ENCODE measurements at places on chromosomes 7 and 10. TPM values are rescaled to one million over a fixed set of nuclear protein-coding genes. Genes with fewer than 3 reads are reported as not detected.

The FEZF1 gene
- 0.41 TPM for total RNA-seq

DNA sequence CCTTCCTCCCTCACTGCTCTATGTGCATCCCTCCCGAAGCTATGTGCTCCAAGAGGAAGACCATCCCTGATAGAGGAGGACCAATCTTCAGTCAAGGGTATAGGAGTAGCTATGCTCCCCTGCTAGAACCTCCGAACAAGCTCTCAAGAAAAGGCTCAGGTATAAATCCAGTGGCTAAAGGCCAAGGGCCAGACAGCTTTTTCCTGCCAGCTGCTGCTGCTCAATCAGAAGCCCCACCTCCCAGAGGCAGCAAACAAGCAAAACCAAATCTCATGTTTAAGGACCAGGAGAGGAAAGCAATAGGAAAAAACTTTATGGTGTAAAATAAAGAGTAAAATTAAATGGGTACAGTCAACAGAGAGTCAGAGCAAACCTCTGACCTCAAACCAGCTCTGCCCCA, 187.2 kb downstream of the FGFR2 start:
- H3K27me3 ChIP-seq: peaks cover 5% of the 10 kb centered on the region
- no peaks in the 10 kb centered on the region for H3K36me3 ChIP-seq
- H3K27ac ChIP-seq: no peak overlapping the region
- H3K4me1 ChIP-seq: peaks cover 6% of the 10 kb centered on the region
- DNase-seq: no peak

DNA sequence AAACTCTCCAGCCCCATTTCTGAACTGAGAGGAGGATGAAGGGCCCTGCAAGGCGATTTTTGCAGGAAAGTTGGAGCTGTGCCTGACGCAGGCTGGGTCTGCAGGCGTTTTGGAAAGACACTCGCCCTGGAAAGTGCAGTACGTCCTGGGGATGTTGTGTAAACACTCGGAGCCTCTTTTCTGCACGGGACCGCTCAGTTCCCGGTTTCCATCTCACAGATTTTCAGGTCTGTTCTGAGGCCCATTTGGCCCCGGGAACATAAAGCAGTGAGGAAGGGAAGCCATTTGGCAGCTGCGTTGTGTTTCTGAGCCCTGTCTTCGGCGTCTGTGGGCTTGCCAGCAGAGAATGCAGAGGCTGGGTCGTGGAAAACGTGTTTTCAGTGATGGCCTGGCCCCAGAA, 655.0 kb upstream of the MGMT start:
- H3K4me3 ChIP-seq: no peak overlapping the region
- H3K4me1 ChIP-seq: no peaks in the 10 kb centered on the region
- no peak for DNase-seq
- H3K36me3 ChIP-seq: no peaks in the 10 kb centered on the region
- H3K27me3 ChIP-seq: no peaks in the 10 kb centered on the region
- no peak overlapping the region for H3K27ac ChIP-seq

DNA sequence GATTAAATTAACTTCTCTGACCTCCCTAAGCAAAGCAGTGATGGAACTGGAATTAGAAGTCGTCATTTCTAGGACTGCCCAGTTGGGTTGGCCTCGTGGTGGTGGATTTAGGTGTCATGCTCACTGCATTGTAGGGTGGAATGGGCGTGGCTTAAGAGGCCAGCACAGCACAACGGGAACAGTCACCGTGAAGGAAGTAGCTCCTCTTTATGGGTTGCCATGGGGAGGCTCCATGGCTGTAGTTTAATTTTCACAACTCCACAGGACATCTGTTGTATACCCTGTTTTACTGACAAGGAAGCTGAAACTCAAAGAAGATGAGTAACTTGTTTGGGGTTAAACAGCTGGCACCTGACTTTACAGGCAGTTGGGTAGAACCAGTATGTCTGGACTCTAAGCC, 208.3 kb downstream of the CELF2 start:
- H3K27ac ChIP-seq: no peak overlapping the region
- no peak overlapping the region for H3K4me3 ChIP-seq
- H3K27me3 ChIP-seq: no peaks in the 10 kb centered on the region
- no peak for DNase-seq
- H3K4me1 ChIP-seq: no peaks in the 10 kb centered on the region

The WNT8B gene
- total RNA-seq: not detected

GRCh38 chr7:151491859-151492258, 27.8 kb downstream of the RHEB start:
- H3K27me3 ChIP-seq: no peaks in the 10 kb centered on the region
- peaks cover 19% of the 10 kb centered on the region for H3K4me1 ChIP-seq
- no peak for DNase-seq

GRCh38 chr7:25180592-25180923, 47.7 kb downstream of the NPVF start:
- no peak for DNase-seq
- H3K36me3 ChIP-seq: no peaks in the 10 kb centered on the region
- H3K4me1 ChIP-seq: no peaks in the 10 kb centered on the region
- H3K27me3 ChIP-seq: no peaks in the 10 kb centered on the region
- no peak overlapping the region for H3K27ac ChIP-seq
